NCI-H446 (cell line): ENCODE measurements at places on chromosomes 1 and 21.

GRCh38 chr1:63405021-63405420 is 37.6 kb downstream of the ALG6 start:
- DNase-seq = no peak

GRCh38 chr1:155499953-155500639 is 62.5 kb downstream of the ASH1L start:
- peak; percentile 58 for DNase-seq

- DNase-seq = peak; percentile 45
Observed at GRCh38 chr1:245996811-245997210, 510.3 kb downstream of the SMYD3 start.

DNA sequence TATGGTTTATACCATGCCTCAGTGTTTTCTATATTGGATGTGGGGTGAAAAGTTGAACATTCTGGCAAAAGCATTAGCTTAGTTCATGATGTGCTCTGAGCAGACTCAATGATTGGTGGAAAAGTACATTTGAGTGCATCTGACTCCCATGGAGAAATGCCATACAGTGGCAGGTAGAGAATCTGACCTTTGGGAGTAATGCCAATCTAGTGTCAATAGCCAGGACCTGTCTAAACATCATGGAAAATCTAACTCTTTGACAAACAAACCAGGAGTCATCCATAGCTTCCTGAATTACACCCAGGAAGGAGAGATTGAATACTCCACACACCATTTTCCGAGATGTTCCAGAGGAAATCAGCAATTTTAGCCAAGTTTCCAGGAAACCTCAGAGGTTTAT is 51.0 kb downstream of the XCL1 start:
- no peak for DNase-seq

GRCh38 chr1:27967884-27968466 is 8.2 kb downstream of the XKR8 start:
- DNase-seq = no peak

- DNase-seq = no peak
Observed at GRCh38 chr1:227941509-227942020, 6.2 kb downstream of the WNT9A start.

- DNase-seq = no peak
Observed at GRCh38 chr1:61368876-61369275, 286.5 kb downstream of the NFIA start.

DNA sequence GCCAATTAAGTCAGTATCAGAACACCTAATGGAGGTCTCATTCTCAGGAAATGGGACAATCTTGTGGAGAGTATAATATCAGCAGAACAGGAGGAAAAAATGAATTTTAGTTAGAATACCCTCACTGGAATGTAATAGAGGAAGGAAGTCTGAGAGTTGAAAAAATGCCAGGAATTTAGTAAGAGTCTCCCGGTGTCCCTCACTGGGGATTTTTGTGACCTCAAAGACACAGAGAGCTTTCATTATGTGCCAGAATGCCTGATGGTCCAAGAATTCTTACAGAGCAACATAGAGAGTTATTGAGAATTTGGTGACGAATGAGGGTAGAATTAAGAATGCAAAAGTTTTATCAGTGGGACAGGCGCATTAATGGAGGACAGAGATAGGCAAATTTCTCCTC is 443.5 kb upstream of the B3GALT2 start:
- no peak for DNase-seq

DNA sequence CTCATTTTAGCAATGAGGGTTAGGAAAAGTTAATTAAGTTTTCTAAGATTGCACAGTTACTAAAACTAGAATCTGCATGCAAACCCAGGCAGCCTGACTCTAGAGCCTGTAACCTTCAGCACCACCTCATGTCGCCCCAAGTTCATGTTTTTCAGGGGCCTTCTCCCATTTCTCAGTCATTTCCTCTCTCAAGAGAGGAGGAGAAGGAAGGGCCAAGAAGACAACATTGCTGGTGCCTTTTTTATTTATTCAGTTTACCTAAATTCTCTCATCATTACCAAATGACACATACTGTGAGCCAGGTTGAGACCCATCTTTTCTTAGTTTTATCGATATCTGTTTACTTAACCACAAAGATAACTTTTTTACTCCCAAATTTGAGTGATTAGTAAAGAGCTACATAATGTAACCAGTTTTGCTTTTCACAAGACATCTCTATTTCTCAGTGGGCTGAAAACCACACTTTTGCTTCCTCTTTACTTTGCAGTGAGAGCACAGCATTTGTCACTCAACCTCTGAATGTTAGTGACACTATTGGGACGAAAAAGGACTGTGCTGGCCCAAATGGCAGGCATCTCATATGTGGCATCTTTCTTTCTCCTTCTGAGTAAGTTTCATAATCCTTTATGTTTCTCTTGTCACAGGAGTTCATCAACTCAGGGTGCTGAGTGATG is at the start of gene CD101:
CD101 (plus strand) TSS at position 507 of the 674 bp plus-strand sequence; CDS start at position 565, 58 bp downstream.
- DNase-seq = no peak

- no peak for DNase-seq
Observed at GRCh38 chr1:90876101-90876500, 145.7 kb downstream of the ZNF644 start.

- DNase-seq = peak; percentile 33
Observed at GRCh38 chr1:3611170-3612019, at the start of gene MEGF6. MEGF6 (minus strand) TSS chr1:3611508; CDS start chr1:3611268, 240 bp downstream.

- DNase-seq = no peak
Observed at GRCh38 chr1:153277852-153278251, 18.4 kb downstream of the LORICRIN start.

DNA sequence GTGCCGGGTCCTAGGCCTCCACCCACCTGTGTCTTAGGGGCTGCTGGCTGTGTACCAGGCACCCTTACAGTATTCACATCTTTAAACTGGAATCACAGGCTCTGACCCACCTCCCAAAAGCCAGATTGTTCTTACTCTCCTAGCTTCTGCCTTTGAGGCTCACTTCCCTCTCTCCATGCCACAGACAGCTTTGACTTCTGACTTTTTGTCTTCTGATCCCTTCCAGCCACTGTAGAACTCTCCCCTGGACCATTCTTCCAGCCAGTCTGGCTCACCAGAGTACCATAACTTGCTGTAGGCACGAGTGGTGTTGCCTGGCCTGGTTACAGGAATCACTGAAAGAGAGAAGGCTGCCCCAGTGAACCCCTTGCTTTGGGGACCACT is 58.1 kb upstream of the STUM start:
- no peak for DNase-seq

DNA sequence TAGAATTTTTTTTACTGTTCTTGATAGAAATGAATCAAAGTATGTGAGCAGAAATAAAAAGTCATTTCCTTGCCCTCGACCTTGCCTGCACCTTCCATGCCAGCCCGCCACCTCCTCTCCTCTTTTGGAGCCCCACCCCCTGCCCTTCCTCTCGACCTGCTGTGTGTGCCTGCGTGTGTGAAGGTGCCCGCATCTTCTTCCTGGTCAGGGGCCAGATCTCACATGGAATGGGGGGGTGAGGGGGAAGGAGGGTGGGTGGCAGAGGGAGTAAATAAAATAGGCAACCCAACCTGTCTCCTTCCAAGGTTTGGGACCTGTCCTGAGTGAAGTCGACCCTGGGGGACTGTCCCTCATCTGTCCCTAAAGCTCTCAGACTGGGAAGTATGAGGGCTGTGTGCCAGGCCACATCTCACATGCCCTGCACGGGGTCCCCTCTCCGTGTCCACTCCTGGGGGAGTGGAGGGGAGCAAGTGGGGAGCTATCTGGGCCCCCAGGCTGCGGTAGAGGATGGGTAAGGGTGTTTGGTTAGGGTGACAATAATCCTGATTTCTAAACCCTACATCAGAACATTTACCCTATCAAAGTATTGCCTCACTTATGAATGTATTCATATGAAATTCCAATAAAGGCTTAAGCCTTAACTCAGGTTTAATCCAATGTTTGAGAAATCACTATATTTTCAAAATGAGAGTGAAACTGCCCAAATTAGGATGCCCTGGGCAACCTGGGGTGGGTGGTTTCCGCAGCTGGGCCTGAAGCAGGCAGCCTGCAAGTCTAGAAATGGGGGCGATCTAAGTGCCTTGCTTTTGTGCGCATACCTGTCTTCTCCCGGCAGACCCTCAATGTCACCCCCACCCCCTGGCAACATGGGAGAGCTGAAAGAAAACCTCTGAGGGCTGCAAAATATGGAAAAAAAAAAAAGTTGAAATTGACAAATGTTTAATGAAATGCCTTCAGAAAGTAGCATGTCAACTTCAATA is 15.4 kb downstream of the AMPD2 start:
- DNase-seq = no peak

GRCh38 chr1:34418166-34418565 is 241.5 kb downstream of the C1orf94 start:
- DNase-seq = no peak

- no peak for DNase-seq
Observed at GRCh38 chr1:88751714-88752113, 67.6 kb downstream of the PKN2 start.

DNA sequence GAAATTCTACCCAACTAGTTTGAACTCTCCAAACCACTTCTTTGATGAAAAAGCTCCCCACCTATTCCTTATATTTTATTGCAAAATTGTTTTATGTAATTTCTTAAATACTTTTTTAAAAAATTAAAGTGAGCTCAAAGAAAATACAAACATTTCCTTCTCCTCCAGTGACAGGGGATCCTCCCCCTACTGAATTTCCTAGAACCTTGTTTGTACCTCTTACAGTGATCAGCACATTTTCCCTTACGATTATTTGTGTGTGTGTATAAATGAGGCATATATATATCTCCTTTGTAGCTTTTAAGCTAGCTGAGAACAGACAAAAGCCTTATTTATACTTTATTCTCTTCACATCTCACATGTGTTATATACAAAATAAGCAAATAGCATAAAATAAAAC is 44.4 kb downstream of the VAV3 start:
- no peak for DNase-seq

DNA sequence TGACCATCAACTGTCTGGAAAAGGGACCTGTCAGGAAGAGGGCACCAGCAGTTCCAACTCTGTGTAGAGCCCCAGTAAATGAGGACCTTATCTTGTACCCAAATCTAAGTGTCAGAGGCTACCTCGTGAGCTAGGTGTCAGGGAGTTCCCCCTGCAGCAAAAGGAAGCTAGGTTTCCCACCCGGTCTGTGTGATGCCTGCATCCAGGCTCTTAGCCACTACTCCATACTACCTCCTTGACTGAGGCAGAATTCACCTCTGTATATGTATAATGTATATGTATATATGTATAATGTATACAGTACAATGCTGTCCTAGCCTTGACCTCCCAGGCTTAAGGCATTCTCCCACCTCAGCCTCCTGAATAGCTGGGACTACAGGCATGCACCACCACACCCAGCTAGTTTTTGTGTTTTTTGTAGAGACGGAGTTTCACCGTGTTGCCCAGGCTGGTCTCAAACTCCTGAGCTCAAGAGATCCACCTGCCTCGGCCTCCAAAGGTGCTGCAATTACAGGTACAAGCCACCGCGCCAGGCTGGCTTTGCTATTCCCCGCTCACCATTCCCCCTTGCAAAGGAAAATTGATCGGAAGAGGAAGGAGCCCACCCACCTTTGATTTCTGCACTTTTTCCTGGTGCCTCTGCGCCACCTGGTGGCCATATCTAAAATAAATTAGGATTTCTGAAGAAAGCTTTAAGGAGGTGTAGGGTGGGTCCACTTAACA is 15.7 kb upstream of the LUZP1 start:
- DNase-seq = peak; percentile 76
